Breast epithelium (tissue), 4 donors: ENCODE measurements at places on chromosomes 7 and 10.

DNA sequence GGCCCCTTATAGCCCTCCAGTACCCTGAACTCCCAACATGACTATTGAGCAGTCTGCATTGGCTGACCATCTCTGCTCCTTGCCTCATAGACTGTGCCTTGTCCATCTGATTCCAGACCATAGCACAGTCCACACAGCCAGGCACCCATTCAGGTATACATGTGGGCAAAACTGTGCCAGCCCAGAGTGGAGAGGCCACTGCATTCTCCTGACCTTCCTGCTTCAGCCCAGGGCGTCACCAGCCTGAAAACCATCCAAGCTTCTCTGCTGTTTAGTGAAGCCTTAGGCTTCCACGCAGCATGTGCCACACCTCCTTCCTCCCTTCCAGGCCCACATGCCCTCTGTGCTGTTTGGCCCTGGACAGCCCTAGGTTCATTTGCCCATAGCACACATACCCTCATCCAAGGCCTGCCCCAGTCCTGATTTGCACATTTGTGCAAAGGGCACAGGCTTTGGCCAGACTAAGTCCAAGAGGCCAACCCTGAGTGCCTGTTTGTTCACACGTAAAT lies 10.5 kb downstream of the DDX56 start:
- no peak for DNase-seq

- no peak for DNase-seq
These were observed 37.9 kb downstream of the JAZF1 start for GRCh38 chr7:28142650-28143049.

DNA sequence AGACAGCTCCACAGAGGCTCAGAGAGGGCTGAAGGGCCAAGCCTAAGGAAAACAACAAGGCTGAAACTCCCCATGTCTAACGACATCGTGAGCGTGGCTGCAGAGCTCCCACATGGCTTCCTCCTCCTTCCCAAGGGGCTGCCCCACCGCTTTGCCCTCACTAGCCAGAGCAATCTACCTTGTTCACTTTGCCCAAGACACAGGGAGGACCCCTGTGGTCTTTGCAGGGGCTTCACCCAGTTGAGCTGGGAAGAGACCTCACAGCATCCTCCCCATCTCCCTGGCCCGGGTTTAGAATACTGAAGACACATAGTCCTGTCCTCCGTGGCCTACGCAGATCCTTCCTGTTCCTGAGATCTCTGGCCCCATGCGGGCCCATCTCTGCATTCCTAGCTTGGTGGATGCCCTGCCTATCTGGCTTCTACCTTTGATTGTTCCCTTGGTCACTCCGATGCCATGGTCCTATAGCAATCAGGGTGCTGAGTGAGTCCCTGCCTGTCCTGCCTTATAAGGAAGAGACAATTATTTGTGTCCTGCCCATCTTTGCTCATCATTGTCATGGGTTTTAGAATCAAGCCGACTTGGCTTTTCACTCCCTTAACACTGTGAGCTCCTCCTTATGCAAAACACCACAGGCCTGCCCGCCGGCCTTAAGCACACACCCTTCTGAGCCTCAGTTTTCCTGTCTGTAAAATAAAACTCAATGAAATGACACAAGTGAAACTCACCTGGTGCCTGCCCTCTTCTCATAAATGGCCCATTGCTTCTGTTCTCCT lies 73.2 kb downstream of the PARP12 start:
- DNase-seq: no peak

DNA sequence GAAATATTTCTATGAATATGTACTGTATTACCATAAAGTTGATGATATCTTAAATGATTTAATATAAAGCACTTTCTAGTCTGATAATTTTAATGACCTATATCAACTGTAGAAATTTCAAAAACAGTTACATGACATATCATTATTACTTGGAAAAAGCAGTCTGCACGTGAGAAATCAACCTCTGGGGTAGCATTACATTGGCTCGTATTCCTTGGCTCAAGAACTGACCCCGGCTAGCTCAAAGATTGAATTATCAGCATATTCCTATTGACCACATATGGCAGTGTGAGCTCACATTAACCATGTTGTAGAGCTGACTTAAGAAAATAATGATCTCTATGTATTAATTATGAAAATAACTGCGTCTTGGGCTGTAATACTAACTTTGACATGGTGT lies 139.3 kb downstream of the PTN start:
- no peak for DNase-seq

- DNase-seq: no peak
These were observed 14.1 kb downstream of the STAG3 start for GRCh38 chr7:100191775-100192174.

DNA sequence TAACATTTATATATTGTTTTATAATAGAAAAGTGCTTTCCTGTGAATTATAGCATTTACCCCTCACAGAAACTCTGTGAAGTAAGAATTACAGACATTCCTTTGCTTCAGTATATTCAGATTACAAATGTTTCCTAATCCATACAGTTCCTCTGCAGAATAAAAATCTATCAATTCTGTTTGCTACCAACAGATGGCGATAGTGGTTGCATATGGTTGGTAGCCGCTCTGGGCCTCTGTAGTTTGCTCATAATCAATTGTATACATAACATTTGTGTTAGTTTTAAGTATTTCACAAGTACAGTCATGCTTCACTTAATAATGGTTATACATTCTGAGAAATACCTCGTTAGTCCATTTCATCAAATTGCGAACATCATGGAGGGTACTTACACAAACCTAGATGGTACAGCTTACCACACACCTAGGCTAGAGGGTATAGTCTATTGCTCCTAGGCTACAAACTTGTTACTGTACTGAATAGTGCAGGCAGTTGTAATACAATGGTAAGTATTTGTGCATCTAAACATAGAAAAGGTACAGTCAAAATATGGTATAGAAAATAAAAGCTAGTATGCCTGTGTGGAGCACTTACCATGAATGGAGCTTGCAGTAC lies 94.4 kb upstream of the STEAP4 start:
- DNase-seq: no peak

GRCh38 chr10:29969255-29970011 lies 90.0 kb downstream of the JCAD start:
- no peak for DNase-seq

GRCh38 chr7:74403521-74404387 lies 50.0 kb upstream of the GTF2IRD1 start:
- no peak for DNase-seq

- DNase-seq: no peak
These were observed 72.2 kb downstream of the CHST15 start for GRCh38 chr10:124020981-124021815.

DNA sequence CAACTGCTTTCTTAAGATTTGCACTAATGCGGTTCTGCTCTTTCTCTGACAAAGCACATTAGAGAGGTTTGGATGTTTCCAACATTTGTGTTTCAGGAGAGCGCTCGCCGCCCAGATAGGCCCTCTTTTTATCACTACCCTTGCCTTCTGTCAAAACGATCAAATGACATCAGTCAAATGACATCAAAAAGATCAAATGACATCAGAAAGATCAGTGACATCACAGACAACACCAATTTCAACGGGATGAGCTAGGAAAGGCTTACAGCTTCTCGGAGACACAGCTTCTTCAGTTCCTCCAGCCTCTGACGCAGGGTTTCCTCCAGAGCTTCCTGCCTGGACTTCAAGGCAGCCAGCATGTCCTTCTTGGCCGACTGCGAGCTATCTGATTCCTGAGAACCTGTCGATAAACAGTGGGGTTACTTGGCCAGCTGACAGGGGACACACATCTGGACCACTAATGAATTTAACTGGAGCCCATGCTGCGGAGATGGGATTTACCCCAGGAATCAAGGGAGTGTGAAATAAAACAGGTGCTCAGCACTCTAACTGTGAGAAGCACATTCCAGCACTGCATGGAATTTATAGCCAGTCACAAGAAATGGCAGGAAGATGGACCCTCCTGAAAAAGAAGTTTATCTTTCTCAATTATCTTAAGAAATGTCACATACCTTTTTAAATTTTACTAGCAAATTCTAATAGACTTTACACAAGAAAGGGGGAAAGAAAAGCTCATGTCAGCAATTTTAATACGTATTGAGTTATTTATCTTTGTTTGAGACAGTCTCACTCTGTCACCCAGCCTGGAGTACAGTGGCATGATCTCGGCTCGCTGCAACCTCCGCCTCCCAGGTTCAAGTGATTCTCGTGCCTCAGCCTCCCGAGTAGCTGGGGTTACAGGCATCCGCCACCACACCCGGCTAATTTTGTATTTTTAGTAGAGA lies 88.2 kb downstream of the PRPF18 start:
- no peak for DNase-seq

DNA sequence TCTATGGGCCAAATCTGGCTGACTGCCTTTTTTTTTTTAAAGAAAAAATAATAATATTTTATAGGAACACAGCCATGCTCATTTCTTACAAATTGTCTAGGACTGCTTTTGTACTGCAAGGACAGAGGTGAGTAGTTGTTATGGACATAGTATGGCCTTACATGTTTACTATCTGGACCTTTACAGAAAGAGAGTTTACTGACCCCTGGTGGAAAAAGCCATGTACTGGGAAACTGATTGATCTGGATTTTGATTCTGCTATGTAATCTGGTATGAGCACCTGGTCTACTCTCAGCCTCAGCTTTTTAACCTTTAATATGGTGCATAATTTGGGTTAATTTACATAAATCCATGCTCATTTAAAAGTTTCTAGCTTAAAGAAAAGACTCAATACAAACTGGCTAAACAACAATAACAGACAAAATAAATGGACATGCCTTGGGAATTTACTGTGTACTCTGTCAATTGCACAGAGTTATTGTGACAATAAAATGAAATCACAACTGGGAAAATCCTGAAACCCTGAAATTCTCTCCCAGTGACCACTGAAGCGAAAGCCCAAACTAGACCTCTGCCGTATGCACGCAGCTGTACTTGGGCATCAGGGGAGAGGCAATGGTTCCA lies 260.7 kb downstream of the BMPER start:
- no peak for DNase-seq

GRCh38 chr10:132786476-132786883 lies 533 bp upstream of the NKX6-2 start:
- no peak for DNase-seq

- DNase-seq: no peak
These were observed 13.6 kb downstream of the MRPS33 start for GRCh38 chr7:141001122-141001521.

DNA sequence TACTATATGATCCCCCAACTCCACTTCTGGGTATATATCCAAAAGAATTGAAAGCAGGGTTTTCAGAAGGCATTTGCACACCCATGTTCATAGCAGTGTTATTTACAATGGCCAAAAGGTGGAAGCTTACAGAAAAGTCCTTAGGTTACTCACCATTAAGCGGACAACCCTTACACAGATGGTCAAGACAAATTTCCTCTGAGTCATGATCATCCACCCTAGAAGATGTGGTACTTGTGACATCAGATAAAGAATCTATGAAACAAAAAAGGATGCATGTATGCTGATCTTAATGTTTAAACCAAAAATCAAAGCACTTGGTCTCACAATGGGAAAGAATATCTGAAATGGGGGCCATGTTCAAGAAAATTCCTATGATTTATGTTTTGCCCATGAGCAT lies 31.1 kb downstream of the ZC3HAV1 start:
- no peak for DNase-seq

GRCh38 chr10:118767297-118768040 lies 12.7 kb upstream of the CACUL1 start:
- no peak for DNase-seq

- no peak for DNase-seq
These were observed 17.6 kb downstream of the PRKAG2 start for GRCh38 chr7:151859111-151859947.

DNA sequence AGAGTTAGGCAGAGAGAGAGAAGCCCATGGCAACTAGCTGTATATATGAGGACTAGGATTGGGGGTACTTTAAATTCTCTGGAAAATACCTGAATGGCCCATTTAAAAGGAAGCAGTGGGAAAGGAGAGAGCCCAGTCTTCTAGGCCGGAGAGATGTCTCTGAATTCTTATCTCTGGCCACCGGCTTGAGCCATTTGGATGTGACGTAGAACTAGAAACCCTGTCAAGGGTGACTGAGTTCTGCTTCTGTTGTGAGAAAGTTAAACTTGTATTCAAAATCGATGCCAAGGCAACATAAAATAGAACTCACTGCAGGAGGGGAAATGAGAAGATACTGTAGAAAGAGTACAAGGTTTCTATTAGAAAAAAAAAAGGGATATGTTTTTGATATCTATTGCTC lies 6.3 kb upstream of the GSTK1 start:
- DNase-seq: no peak

DNA sequence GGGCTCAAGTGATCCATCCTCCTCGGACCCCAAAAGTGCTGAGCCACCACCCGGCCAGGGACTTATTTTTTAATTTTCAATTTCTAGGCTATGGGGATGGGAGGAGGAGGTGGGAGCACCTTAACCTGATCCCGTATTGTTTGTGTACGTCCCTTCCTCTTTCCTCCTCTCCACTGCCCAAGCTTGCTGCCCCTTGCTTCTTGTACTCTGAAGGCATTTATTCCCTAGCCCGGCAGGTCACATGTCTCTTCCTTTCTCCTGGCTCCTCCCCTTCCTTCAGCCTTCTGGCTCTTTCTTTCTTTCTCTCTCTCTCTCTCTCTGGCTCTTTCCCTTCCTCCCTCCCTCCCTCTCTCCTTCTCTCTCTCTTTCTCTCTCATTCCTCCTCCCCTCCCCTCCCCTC lies 56.0 kb downstream of the COL26A1 start:
- DNase-seq: no peak

- DNase-seq: no peak
These were observed 24.9 kb upstream of the WDFY4 start for GRCh38 chr10:48659790-48660189.

DNA sequence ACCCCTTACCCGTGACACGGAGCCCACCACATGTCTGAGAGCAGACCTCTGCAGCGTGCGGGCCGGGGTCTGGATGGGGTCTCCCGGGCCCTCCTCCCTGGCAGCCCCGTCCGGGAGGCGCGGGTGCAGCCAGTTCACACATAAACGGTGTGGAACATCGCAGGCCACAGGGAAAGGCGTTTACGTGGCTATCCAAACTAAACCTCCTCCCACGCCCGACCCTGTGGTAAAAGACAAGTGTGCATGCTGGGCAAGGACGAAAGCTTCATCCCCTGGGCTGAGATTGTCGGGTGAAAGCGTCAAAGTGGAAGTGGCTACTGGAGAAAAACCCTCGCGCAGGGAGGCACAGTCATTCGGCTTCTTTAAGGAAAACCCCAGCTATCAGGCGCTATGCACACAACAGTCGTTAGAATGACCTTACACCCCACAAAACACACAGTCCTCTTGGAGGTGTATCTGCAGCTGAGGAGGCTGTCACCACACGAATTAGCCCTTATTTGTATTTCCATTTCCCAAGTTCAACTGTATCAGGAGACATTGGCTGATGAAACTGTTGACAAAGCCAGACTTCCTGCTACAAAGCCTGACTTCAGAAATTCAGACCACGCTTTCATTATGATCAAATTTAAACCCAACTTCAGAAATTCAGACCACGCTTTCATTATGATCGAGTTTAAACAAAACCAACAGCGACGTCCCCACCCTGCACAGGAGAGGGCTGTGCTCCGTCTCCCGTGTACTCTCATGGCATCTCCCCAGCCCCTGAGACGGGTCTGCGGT lies 15.3 kb downstream of the GPER1 start:
- DNase-seq: no peak

GRCh38 chr10:25704622-25705021 lies 229.4 kb upstream of the MYO3A start:
- DNase-seq: no peak

GRCh38 chr10:59997827-59998525 lies 91.6 kb upstream of the CCDC6 start:
- no peak for DNase-seq
